ENCODE measurements at places on chromosomes 2 and 18.

DNA sequence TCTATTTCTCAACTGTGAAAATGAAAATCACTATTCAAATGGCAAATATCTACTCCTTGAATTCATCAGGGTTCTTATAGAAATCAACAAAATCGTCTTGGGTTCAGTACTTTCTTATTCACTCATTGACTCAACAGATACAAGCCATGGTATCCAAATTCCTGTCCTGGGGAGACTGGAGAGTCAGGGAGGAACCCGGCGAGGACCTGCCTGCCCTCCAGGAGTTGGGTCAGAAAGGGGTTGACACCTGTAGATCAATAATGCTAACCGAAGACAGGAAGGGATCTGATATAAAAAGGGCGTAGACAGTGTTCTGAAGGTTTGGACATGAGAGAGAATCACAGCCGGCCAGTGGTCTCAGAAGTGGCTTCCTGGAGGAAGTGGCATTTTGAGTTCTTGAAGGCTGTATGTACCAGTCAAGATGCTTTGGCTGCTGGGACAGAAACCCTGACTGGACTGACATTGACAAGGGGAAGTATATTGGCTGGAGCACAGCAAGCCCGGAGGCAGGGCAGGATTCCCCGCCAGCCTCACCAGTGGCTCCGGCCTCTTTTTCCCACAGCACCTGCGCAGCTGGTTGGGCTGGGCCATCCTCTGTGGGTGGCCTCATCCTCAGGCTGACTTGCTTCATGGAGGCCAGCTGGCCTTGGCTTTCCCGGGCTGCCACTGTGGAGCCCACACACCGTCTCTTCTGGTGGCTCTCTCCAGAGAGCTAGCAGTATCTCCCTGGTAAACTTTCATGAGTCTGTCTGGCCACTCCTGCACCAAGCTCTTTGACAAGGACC is 3.0 kb downstream of the LRRFIP1 start:
- H3K4me3 ChIP-seq: no peak overlapping the region
- peaks cover 5% of the 10 kb centered on the region for H3K27me3 ChIP-seq
- no peak overlapping the region for H3K27ac ChIP-seq
- peaks cover 27% of the 10 kb centered on the region for H3K36me3 ChIP-seq
- DNase-seq: no peak

GRCh38 chr18:46262856-46263255 is 158.7 kb downstream of the HAUS1 start:
- H3K4me1 ChIP-seq: peaks cover 26% of the 10 kb centered on the region
- DNase-seq: no peak
- peaks cover 9% of the 10 kb centered on the region for H3K36me3 ChIP-seq
- no peaks in the 10 kb centered on the region for H3K27me3 ChIP-seq
- H3K4me3 ChIP-seq: no peak overlapping the region
- no peak overlapping the region for H3K27ac ChIP-seq

DNA sequence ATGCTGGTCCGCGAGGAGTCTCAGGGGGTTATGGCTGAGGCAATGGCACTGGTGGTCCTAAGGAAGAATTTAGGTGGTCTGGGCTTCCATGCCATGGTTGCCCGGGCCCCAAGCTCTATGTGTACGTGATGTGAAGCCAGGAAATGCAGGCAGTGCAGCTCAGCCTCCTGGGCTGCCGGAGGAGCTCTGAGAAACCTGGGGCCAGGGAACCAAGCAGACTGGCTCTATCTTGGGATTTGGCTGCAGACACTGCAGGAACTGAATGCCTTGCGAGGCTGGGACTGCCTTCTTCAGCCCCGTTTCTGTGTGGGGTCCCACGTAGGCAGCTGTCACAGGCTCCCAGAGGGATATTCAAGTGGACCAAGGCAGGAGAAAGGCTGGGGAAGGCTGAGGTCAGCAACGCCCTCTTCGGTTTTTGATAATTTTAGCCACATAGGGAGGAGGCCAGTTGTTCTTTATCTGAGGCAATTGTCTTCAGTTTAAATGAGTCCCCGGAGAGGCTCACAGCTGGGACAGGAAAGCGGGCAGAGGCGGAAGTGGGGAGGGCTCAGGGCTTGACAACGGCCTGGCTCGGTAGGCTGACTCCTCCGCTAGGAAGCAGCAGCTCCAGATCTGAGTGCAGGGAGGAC is 77.7 kb downstream of the RHOB start:
- no peak overlapping the region for H3K4me3 ChIP-seq
- peaks cover 17% of the 10 kb centered on the region for H3K4me1 ChIP-seq
- no peak for DNase-seq
- peak overlapping the region; percentile 21 for H3K27ac ChIP-seq
- H3K27me3 ChIP-seq: no peaks in the 10 kb centered on the region

- DNase-seq: no peak
- peaks cover 2% of the 10 kb centered on the region for H3K27me3 ChIP-seq
- peaks cover 26% of the 10 kb centered on the region for H3K4me1 ChIP-seq
- no peaks in the 10 kb centered on the region for H3K36me3 ChIP-seq
- H3K4me3 ChIP-seq: no peak overlapping the region
Measured at GRCh38 chr2:210000464-210001324, 1.7 kb upstream of the RPE start.

- DNase-seq: no peak
- H3K4me3 ChIP-seq: no peak overlapping the region
Measured at GRCh38 chr2:134137182-134137611, 116.7 kb upstream of the MGAT5 start.

GRCh38 chr2:31563273-31563839 is 17.4 kb downstream of the SRD5A2 start:
- no peak overlapping the region for H3K27ac ChIP-seq
- H3K4me1 ChIP-seq: no peaks in the 10 kb centered on the region
- H3K4me3 ChIP-seq: no peak overlapping the region
- no peak for DNase-seq

DNA sequence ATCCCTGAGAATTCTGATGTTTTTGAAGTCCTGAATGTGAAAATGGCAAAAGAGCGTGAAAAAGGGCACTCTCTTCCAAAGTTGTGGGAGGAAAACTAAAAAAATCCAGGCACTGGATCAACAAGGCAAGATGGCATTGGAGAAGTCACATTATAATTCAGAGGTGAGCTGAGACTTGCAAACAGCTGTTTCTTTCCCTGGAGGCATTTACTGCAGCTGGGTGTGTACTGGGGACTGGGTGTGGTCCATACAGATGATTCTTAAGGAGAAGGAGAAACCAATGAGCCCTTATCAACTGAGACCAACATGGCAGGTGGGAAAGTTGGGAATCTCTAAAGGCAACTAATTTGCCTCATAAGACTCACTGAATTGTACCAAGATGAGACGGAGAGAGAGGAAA is 313.9 kb downstream of the TRIB2 start:
- peaks cover 8% of the 10 kb centered on the region for H3K27me3 ChIP-seq
- DNase-seq: no peak
- H3K27ac ChIP-seq: no peak overlapping the region
- no peak overlapping the region for H3K4me3 ChIP-seq
- H3K36me3 ChIP-seq: no peaks in the 10 kb centered on the region
- no peaks in the 10 kb centered on the region for H3K4me1 ChIP-seq

DNA sequence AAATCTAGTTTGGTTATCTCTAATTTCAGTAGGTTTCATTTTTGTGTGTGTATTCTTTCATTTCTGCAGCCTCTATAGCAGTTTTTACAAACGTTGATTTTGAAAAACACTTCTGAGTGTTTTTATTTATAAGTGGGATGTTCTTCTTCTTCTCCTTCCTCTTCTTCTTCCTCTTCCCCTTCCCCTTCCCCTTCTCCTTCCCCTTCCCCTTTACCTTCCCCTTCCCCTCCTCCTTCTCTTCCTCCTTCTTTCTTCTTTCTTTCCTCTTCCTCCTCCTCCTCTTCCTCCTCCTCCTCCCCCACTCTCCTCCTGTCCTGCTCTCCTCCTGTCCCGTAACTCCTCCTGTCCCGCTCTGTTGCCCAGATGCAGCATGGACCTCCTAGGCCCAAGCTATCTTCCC is 4.2 kb downstream of the UGGT1 start:
- peaks cover 14% of the 10 kb centered on the region for H3K4me1 ChIP-seq
- no peak overlapping the region for H3K4me3 ChIP-seq
- no peak overlapping the region for H3K27ac ChIP-seq
- H3K36me3 ChIP-seq: peaks cover 7% of the 10 kb centered on the region

- no peak overlapping the region for H3K27ac ChIP-seq
- H3K4me1 ChIP-seq: peaks cover 6% of the 10 kb centered on the region
- DNase-seq: no peak
- no peaks in the 10 kb centered on the region for H3K27me3 ChIP-seq
Measured at GRCh38 chr2:56313500-56313921, 129.7 kb downstream of the CCDC85A start.

DNA sequence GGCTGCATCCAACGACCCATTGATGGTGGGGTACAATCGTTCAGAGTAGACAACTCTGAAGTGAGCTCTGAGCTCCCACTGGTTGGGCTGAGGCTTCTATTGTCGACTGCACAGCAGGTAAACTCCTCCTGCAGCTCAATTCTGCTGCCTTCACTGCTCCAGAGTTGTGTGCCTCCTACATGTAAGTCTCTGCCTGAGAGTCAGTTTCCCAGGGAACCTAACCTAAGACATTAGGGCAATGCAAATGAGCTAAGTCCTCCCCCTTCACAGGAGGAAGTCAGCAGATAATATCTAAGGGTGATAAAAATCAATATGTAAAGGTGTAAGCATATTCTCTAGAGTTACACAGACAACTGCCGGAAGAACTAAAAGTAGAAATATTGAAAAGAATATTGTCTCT is 22.5 kb upstream of the ACYP2 start:
- no peak overlapping the region for H3K27ac ChIP-seq
- H3K4me1 ChIP-seq: peaks cover 6% of the 10 kb centered on the region
- no peak overlapping the region for H3K4me3 ChIP-seq

GRCh38 chr2:237715459-237715947 is 83.1 kb upstream of the RBM44 start:
- peak overlapping the region; percentile 89 for H3K27ac ChIP-seq
- H3K27me3 ChIP-seq: no peaks in the 10 kb centered on the region
- peaks cover 63% of the 10 kb centered on the region for H3K4me1 ChIP-seq
- DNase-seq: no peak
- H3K4me3 ChIP-seq: peak overlapping the region; percentile 32

GRCh38 chr2:84556190-84556589 is 39.9 kb downstream of the DNAH6 start:
- H3K4me3 ChIP-seq: no peak overlapping the region
- peaks cover 3% of the 10 kb centered on the region for H3K36me3 ChIP-seq
- peaks cover 9% of the 10 kb centered on the region for H3K27me3 ChIP-seq
- no peaks in the 10 kb centered on the region for H3K4me1 ChIP-seq

GRCh38 chr2:854460-854859 is 96.2 kb upstream of the SNTG2 start:
- H3K4me1 ChIP-seq: peaks cover 25% of the 10 kb centered on the region
- no peaks in the 10 kb centered on the region for H3K36me3 ChIP-seq
- no peak overlapping the region for H3K4me3 ChIP-seq
- no peak overlapping the region for H3K27ac ChIP-seq
- peak; percentile 58 for DNase-seq

DNA sequence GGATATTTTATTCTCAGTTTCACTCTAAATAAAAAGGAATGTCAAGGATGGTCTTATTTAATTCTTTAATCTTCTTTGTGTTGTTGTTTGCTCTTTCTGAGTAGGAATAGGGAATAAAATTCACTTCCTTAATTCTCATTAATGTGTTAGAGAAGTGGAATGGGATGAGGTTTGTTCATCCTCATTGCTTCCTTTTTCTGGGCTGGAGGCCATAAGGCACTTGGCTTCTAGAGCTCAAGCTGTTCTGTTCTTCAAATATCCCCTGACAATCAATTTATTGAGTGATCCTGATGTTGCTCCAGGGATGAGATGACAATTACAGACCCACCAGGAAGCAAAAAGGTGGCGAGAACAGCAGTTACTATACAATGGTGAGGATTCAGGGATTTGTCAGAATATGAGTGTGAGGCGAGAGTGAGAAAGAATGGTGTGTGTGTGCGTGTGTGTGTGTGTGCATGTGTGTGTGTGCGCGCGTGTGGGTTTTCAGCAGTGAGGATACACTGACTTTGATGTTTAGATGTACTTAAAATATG is 557.6 kb upstream of the FANCL start:
- H3K4me1 ChIP-seq: peaks cover 32% of the 10 kb centered on the region
- peak overlapping the region; percentile 51 for H3K27ac ChIP-seq
- no peaks in the 10 kb centered on the region for H3K36me3 ChIP-seq
- no peak for DNase-seq
- no peaks in the 10 kb centered on the region for H3K27me3 ChIP-seq

DNA sequence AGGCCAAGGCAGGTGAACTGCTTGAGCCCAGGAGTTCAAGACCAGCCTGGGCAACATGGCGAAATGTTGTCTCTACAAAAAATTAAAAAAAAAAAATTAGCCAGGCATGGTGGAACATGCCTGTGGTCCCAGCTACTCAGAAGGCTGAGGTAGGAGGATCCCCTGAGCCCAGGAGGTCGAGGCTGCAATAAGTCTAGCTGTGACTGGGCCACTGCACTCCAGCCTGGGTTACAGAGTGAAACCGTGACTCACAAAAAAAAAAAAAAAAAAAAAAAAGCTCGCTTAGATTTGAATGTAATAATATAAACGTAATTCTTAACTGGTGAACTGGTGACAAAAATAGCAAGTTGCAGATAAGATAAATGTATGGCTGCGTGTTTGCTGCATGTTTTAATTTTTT is 56.5 kb downstream of the TFCP2L1 start:
- no peaks in the 10 kb centered on the region for H3K4me1 ChIP-seq
- H3K27ac ChIP-seq: no peak overlapping the region
- peaks cover under 1% of the 10 kb centered on the region for H3K27me3 ChIP-seq

DNA sequence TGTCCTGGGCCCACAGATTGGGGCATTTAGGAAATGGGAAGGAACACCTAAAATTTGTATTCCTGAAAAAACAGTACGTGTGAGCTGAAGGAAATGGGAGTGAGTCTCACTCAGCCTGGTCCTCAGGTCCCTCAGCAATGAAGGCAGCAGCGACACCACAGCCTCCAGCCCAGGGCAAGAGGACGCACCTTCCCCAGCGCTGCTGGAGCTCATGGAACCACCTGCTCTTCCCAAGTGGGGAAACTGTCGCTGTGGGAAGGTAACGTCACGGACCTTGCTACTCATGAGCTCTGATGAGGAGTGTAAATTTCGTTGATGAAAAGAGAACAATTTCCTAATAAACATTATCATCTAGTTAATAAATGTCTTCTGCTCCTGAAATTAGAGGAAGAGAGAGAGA is 323.6 kb downstream of the EIPR1 start:
- H3K36me3 ChIP-seq: no peaks in the 10 kb centered on the region
- no peaks in the 10 kb centered on the region for H3K4me1 ChIP-seq
- no peak overlapping the region for H3K4me3 ChIP-seq
- DNase-seq: no peak
